ENCODE measurements at places on chromosomes 16 and 17.

GRCh38 chr17:73278465-73279453, 17.1 kb upstream of the CPSF4L start:
- DNase-seq, result no peak

- no peak for DNase-seq
These were observed 76.2 kb upstream of the COX10 start for GRCh38 chr17:13993106-13993505.

DNA sequence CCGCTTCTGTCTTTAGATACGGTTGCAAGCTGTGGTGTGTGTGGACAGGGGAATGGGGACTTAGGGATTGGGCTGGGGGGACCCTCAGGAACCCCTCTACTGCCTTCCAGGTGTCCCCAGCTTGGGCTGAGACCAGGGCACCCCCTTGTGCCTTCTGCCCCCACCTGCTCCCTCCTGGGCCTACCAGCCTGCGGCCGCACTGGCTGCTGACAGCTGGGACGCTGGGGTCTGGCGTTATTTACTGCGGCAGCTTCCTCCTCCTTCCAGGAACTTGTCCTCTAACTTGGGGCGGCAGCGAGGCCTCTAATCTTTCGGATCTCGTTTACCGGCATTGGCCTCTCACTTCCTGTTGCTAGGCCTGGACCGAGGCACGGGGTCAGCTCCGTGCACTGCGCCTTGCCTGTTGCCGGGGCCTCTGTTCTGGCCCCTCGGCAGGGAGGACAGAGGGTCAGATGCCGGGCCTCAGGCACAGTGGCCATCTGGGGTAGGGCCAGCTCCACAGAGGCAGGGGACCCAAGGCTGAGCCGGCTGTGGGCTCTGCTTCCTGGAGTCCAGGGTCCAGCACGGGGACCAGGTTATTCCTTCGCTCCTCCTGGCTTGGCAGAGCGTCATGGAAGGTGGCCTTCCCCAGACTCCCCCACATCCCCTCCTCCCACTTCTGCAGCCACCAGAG, 31.8 kb downstream of the TMEM235 start:
- DNase-seq, result peak; percentile 85

DNA sequence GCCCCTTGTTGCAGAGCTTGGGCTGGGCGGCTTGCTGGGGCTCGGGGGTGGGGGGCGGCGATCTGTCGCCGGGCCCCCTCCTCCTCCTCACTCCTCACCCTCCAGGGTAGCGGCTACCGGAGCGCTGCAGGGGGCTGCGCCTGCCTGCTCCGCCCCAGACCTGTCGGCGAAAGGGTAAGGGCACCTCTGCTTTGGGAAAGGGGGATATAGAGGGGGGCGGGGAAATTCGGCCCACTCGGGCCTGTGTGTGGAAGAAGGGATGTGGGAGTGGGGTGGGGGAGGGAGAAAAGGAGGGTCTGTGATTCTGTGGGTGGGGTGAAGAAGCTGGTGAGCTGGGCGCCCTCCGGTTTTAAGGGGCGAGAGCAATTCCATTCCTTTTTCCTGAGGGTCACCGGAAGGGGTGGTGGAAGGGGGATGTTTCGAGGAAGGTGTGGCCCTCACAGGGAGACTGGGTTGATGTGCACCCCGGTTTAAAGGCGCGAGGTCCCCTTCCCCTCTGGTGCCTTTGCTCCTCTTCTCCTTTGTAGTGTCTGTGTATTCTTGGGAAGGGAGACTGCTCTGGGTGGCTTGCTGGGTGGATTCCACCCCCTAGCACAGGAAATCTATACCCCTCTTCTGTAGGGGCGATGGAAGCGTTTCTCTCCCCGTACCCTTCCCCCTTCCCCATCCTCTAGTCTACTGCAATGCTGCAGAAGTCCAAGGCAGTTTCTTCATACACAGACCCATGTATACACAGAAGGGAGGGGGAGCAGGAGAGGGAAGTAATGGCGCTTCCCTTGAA, 878 bp downstream of the TAOK1 start:
- DNase-seq, result peak; percentile 51
